Activated CD4-positive, alpha-beta T cell treated with anti-CD3 and anti-CD28 coated beads, Interleukin-2, Interleukin-4, amounts not matched to agents 100 ng/mL and 50 ng/mL, durations not matched to agents 16 hours and 8 hours (primary cell): ENCODE measurements at places on chromosomes 6 and 20.

GRCh38 chr6:121748376-121748775 is 312.9 kb downstream of the GJA1 start:
- no peak for DNase-seq

GRCh38 chr6:163709693-163710092 is 295.2 kb downstream of the QKI start:
- no peak for DNase-seq

DNA sequence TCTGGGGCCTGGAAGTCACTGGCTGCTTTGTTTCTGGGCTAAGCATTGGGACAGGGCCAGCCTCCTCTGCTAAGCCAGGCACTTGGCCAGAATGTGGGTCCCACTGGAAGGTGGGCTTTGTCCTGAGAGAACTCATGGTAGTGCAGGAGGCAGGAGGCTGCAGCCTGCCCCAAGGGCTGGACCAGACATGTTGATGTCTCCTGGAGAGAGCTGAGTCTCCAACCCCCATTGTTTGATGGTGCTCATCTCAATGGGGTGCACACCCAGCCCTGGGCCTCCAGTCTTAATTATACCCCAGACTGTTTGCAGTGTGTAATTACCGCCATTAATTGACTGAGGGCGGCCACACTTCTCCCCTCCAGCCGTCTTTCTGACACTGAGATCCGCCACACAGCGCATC is 220.5 kb upstream of the PMEPA1 start:
- DNase-seq, result no peak

GRCh38 chr6:78911218-78911940 is 44.0 kb downstream of the IRAK1BP1 start:
- DNase-seq, result no peak

DNA sequence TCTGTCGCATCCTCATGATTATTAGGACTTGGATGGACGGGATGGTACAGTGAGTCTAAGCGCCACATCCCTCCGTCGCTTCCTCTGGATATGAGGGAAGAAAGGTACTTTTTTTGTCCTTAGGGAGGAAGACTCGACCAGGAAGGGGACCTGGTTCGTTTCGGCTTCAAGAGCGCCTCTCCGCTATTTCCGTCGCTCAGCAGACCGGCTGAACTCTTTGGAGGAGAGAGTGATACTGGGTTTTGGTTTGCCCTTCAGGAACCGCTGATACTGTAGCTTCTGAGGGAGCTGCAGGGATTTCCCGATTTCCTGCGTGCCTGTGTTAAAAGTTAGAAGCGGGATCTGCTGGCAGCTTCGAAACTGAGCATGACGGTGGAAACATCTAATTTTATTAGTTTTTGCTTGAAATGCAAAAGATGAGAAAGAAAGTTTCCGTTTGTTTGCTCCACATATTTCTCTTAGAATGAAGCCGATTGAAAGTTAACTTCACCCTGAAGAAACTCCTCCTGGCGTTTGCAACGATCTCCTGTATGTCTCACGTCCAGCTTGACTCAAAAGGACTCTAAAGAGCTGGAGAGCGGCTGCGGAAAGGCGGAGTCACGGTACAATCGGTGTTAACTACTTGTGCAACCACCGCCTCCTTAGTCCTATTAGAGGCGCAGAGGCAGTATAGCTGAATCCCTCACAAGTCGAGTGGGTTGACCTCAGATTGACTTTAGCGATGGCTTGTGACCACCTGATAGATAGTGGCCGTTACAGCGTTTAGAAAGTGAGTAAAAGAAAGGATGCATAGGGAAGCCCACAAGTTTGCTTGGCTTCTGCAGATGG is 129.4 kb downstream of the TRIM27 start:
- peak; percentile 36 for DNase-seq

DNA sequence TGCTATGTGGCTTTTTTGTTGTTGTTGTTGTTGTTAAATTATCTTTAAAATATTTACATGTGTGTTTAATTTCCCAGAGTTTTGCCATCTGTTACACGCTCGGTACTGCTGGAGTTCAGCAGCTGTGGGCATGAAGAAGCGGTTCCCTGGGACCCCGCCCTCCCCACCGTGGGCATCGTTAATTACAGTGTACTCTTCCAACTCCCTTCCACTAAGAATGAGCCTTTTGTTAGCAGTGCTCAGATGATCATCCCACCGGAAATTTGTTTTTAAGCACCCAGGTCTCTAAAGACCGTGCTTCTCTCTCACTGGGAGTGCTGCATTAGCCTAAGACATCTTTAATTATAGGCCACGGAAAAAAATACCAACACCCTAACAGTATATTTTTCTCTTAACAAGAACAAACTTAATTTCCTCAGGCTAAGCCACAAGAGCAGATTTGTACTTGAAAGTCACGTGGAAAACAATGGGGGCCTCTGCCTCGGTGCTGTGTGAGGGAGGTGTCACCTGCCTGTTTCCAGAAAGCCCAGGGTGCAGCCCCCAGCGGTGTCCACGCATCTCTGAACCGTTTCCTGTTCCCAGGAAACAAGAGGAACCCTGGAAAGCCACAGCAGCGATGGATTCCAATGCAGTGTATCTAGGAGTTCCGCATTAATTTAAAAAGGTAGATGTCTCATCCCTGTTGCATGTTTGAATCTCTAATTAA is 113.3 kb upstream of the FRMD1 start:
- DNase-seq, result no peak

DNA sequence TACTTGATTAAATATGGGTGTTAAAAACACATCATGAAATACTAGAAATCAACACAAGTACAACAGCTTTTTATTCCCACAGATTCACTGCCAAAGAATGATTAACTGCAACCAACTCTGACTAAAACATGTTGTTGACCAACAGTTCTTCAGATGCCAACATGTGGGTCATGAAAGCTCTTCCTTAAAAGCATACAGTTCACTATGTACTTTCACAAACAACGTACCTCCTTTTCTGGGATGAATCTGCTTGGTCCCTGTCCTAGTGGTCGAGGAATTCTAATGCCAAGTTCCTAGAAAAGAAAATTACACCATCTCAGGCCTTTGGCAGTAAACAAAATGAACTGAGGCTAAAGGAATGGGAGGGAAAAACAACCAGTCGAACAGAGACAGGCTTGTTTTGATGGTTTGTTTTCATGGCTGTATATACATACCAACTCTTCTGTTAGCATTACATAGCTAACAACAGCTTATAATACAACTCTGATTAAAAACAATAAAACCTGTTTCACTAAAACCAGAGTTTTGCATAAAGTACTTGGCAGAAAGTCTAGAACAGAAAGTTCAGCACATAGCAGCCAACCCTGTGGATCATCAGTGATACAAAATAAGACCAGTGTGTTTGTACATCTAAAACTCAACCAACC is 92.5 kb downstream of the SESN1 start:
- DNase-seq, result no peak

- DNase-seq, result no peak
Observed at GRCh38 chr6:99607416-99608036, 893 bp downstream of the PRDM13 start.
